Ecto neural progenitor cell (in vitro differentiated cells): ENCODE measurements at places on chromosomes 1 and 21.

GRCh38 chr1:157262891-157263290 is 124.7 kb upstream of the ETV3 start:
- no peak for DNase-seq

- DNase-seq = no peak
These were observed 109.0 kb downstream of the HMGB4 start for GRCh38 chr1:33972676-33973395.

GRCh38 chr1:36008546-36009197 is 75.2 kb upstream of the TEKT2 start:
- no peak for DNase-seq

DNA sequence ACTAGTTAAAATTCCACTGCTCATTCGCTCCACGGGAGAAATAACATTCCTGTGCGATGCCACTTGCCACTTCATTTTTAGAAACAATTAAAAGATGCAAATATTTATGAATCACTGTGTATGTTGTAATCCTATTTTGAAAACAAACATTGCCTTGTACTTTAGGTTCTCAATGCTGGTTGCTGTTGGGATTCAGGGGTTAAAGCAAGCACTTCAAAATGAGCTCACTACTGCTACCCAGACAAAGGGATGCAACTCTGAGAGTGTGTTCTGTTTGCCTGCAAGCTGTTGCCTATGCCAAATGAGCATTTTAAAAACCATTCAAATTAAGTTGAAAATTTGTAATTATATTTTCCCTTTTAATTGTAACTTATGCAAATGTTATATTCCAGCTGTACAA is 87.5 kb downstream of the RWDD3 start:
- DNase-seq = no peak

GRCh38 chr1:14660801-14661200 is 62.3 kb downstream of the KAZN start:
- no peak for DNase-seq
